Cortex of kidney (tissue), 1 donor: ENCODE measurements at places on chromosomes 7 and 10.

DNA sequence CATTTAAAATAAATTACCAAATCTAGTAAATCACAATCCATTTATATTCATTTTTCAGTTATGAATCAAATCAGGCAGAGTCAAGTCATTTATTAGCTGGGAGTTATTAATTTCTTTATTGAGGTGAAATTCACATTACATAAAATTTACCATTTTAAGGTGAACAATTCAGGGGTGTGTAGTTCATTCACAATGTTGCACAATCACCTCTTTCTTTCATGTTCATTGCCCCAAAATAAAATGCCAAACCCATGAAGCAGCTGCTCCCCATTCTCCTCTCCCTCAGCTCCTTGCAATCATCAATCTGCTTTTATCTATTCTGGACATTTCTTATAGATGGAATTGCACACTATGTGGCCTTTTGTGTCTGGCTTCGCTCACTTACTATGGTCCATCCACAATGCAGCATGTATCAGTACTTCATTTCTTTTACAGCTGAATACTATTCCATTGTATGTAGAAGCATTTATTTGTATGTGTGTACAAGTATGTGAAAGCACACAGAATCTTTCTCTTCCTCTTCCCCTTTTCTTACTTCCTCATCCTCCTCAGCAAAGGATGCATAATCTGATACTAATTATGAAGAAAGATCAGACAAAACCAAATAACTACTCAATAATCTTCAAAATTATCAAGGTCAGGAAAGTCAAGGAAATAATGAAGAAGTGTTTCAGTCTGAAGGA, 60.6 kb downstream of the LMBR1 start:
- DNase-seq = no peak

DNA sequence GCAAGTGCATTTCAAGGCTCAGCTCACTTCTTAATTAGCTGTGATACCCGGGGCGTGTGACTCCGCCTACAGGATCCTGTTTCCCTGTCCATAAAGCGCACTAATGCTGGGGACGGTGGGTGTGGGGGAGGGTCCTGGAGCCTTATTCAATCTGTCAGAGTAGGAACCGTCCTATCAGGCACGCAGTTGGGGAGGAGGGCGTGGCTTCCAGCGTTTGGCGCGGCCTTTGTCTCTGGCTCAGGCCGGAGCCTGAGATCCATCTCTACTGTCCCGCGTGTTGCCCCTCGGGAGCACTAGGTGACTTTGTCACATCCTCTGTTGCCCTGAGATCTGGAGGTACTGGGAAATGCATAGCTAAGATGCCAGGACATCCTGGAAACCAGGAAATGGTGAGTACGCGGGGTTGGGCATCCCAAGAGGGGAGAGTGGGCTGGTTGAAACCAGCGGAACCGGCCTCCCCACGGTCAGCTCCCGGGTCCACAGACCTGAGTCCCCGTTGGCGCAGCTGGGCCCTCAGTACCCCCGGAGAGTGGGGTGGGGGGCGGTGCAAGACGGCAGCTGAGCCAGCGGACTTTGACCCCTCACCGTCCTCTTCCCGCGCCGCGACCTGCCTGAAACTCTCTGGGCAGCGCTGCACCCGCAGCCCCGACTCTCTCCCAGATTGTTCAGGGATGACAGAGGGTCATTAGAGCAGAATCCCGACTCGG, 104.4 kb upstream of the ZNF92 start:
- no peak for DNase-seq

- DNase-seq = no peak
These were observed 20.4 kb upstream of the HIPK2 start for GRCh38 chr7:139798221-139798620.

DNA sequence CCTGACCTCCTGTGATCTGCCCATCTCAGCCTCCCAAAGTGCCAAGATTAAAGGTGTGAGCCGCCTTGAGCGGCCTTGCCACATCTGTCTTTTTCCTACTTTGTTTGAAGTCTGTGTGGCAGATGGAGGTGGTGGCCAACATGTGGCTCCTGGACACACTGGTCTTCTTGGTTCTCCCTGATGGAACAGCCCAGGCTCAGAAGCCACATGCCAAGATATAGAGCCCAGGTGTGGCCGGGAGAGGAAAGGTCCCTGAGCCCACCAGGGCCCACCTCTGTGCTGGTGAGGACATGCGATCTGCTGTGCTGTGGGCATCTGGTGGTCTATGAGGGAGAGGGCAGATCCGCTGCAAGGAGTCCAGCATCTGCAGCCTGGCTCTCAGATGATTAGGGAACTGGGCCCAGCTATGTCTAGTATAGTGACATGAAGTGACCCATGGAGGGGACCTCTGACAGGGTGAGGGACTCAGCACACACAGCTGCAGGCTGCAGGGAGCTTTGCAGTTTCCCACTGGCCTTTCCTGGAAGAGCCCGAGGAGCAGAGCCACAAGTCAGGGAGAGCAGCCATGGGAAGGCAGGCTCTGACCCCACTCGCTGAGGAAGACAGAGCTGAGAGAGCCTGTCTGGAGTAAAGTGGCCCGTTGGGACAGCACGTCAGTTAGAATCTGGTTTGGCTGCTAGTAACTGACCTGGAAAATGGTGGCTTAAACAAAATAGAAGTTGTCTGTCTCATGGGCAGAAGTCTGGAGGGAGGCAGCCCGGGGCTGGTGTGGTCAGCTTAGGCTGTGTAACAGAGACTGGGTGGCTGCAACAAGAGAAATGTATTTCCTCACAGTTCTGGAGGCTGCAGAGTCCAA, 25.9 kb downstream of the ADCY1 start:
- DNase-seq = no peak

GRCh38 chr7:54292171-54292925, 249.8 kb upstream of the VSTM2A start:
- DNase-seq = no peak

DNA sequence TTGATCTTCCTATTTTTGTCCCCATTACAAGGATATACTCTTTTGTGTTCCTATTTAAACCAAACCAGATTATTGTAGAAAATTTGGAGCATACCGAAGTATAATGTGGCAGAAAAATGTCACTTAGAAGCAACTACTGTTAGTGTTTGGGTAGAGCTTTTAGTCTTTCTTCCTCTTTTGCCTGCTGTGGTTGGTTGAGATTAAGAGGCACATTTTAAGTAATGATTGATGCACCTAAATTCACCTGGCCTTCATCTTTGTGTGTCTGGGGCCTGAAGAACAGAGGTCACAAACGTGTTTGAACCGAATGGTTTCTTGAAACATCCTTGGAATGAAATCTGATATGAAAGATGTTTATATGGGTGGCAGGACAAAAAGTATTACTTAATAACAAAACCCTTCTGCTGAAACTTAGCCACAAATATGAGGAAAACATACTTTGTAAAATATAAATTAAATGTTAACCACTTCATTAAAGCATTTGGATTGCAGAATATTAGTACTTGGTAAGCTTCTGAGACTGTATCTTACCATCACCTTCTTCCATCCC, 2.6 kb downstream of the BPGM start:
- no peak for DNase-seq

GRCh38 chr10:50387007-50387731, 135.9 kb upstream of the ASAH2 start:
- DNase-seq = no peak

GRCh38 chr10:34768972-34769330, 46.1 kb downstream of the PARD3 start:
- no peak for DNase-seq

DNA sequence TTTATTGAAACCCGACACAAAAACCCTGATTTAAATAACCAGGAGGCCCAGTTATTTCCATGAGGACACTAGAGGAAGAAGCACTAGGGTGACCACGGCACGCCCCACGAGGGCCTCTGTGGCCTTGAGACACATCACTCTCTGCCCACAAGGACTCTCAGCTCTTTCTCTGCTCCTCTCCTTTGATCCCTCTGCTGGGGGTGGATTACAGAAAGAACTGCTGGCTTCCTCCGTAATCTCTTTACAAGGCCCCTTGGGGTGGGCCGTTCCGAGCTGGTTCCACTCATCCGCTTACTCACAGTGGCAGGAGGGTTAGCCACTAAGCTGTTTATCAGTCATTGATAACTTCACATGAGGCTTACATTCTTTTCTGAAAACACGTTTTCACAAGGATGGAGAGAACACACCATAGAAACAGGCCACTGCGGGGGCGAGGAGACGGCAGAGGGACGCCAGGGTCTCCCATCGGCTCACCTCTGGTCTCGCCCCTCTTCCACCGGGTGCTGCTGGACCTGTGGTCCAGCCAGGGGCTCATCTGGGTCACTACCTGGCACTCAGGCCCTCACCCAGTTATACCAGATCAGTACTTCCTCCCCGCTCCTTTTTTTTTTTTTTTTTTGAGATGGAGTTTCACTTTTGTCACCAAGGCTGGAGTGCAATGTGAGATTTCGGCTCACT, 17.6 kb upstream of the PFKFB3 start:
- DNase-seq = no peak

- DNase-seq = no peak
These were observed 154.4 kb downstream of the CACNA2D1 start for GRCh38 chr7:82289152-82289535.

- DNase-seq = no peak
These were observed 262.2 kb downstream of the BAMBI start for GRCh38 chr10:28939281-28940157.

- no peak for DNase-seq
These were observed 252.6 kb upstream of the SMIM30 start for GRCh38 chr7:113370910-113371309.

- no peak for DNase-seq
These were observed 286 bp downstream of the SP8 start for GRCh38 chr7:20786421-20786778.

GRCh38 chr7:83824214-83824613, 175.3 kb upstream of the SEMA3E start:
- no peak for DNase-seq

DNA sequence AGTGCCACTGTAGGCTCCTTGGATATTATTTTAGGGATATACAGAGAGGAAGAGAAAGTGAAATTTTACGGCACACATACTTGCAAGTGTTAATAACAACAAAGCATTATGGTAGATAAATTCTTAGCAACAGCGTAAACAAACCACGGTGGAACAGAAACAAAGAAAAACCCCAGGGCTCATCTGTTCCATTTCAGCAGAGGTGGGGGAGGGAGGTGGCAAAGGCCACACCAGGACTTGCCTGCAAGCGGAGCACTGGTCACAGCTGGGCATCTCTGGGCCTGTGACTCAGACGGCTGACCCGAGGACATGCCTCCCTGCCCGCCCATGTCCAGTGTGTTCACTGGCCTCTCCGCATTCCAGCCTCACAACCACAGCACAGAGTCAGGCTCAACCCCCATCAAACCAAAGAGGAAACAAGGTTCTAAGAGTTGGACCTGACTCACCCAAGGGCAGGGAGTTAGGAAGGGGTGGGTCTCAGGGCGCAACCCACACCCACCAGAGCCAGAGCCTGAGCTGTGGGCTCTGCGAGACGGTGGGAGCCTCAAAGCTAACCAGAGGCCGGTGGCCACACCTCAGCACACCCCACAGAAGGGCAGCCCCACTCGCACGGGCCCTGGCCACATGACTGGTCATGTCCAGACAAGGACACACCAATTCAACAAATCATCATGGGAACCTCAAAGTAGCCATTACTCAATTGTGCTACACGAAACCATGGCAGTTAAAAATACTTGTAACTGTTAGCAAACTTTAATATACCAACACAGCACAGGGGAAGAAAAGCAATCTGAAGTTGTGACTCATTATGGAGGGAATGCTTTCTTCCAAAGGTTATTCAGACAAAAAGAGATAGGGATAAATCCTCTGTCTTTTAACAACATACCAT, 10.7 kb downstream of the ESYT2 start:
- DNase-seq = no peak

DNA sequence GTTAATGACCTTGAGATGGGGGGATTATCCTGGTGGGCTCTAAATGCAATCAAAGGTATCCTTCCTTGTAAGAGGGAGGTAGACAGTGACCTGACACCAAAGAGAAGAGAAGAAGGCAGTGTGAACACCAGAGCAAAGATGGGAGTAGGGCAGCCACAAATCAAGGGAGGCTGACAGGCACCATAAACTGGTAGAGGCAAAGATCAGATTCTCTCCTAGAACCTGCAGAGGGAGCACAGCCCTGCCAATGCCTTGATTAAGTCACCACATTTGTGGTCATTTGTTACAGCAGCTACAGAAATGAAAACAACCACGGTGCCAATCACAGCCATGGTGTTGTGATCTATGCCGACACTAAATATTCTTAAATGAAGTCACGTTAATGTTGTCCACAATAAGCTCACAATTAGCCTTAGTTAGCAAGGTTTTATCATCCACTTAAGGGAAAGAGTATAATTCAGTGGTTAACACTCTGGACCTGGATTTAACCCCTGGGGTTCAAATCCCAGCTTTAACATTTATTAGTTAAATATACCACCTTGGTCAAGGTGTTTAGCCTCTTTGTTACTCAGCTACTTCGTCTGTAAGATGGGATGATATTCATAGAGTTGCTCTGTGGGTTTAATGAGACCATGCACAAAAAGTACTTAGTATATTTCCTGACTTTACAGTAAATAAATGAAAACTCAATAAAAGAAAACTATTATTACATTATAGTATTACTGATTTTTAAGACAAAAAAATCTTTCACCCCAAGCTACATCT, 70.8 kb downstream of the SGMS1 start:
- no peak for DNase-seq

DNA sequence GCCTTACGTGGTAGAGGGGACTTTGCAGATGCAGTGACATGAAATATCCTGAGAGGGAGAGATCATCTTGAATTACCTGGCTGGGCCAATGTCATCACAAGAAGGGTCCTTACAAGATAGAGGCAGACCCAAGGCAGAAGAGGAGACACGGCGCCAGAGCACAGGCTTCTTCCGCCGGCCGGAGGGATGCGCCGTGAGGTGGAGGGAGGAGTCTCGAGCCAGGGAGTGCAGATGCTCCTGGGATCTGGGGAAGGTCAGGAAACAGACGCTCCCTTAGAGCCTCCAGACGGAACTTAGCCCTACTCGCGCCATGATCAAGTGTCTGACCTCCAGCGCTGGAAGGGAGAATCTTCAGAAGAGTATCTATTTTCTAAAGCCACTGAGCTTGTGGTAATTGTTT, 304.8 kb downstream of the GLRX3 start:
- DNase-seq = no peak

GRCh38 chr7:23343806-23344475, 44.8 kb downstream of the MALSU1 start:
- DNase-seq = no peak

GRCh38 chr10:82880776-82881290, 1005.8 kb downstream of the NRG3 start:
- DNase-seq = no peak

GRCh38 chr7:22564511-22565045, 64.6 kb upstream of the STEAP1B start:
- DNase-seq = no peak
